ENCODE measurements at places on chromosomes 1 and 21.

- DNase-seq = no peak
These were observed 511.6 kb downstream of the KIF26B start for GRCh38 chr1:245666412-245666811.

GRCh38 chr1:100575406-100575805 is 37.5 kb downstream of the GPR88 start:
- DNase-seq = no peak

- no peak for DNase-seq
These were observed 50.2 kb upstream of the VTCN1 start for GRCh38 chr1:117260761-117261423.

DNA sequence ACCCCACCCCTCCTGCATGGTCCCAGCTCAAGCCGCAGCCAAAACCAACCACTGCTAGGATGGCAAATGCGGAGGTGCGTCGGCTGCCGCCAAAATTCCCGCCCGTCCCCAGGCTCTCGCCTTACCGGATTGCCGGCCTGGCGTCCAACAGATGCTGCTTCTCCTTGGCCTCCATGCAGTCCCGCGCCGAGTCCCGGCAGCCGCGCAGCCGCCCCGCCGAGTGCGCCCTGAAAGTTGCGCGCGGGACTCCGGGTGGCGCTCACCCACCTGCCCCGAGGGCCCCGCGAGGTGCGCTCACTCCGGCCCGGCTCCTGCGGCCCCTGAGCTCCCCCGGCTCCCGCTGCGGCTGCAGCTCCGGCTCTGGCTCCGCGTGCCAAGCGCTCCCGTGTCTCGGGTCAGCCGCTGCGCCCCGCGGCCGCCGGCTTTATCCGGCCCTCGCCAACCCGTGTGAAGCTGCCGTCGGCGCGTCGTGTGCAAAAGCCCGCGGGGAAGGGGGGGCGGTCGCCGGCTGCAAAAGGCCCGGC is at the start of gene SLC30A2:
Gene SLC30A2, minus strand, starts transcription at position 397 of the 524 bp plus-strand sequence. Its CDS starts 222 bp downstream, at position 175.
- DNase-seq = no peak

GRCh38 chr1:6870571-6870970 is 85.3 kb downstream of the CAMTA1 start:
- DNase-seq = no peak

DNA sequence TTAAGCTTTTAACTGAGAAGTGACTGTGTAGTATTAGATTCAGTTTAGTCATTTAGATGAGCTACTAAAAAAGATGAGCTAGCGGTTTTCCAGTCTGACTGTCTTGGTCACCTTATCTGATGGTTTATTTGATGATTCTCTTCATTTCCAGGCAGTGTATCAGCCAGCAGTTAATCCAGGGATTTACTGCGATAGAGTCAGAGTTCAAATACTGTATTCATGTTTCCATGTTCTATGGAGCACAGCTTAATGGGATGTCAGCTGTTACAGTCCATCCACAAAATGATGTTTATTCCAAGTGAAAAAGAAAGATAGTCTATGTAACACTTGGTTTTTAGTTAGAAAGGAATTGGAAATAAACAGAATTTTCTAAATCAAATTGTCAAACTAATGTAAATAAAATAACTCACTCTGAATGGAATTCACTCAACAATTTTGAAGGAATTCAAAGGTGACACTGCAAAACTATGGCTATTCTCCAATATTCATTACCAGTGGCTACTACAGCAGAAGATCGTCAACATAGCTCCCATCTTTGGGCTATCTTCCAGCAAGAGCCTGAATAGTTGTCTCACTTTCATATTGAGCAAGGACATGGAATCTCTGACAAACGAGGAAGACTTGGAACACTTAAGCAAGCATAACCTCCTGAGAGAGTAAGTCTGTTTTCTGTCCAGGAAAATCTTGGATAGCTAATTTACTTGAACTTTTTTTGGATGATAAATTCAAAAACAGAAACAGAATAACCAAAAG is 54.6 kb upstream of the DPT start:
- no peak for DNase-seq

All from natural killer cell treated with Interleukin-12 subunit alpha and Interleukin-12 subunit beta and Interleukin-15 and Interleukin-18, amount 100 ng/mL, for 72 hours (primary cell).